Activated T-cell treated with anti-CD3 and anti-CD28 coated beads, Interleukin-2, amount 50 U/mL, for 1 hour (primary cell): ENCODE measurements at places on chromosomes 12 and 14.

GRCh38 chr14:58535044-58535443 lies 102.7 kb upstream of the DACT1 start:
- DNase-seq, result no peak

GRCh38 chr12:14614704-14615121 lies 47.0 kb upstream of the PLBD1 start:
- DNase-seq, result no peak

DNA sequence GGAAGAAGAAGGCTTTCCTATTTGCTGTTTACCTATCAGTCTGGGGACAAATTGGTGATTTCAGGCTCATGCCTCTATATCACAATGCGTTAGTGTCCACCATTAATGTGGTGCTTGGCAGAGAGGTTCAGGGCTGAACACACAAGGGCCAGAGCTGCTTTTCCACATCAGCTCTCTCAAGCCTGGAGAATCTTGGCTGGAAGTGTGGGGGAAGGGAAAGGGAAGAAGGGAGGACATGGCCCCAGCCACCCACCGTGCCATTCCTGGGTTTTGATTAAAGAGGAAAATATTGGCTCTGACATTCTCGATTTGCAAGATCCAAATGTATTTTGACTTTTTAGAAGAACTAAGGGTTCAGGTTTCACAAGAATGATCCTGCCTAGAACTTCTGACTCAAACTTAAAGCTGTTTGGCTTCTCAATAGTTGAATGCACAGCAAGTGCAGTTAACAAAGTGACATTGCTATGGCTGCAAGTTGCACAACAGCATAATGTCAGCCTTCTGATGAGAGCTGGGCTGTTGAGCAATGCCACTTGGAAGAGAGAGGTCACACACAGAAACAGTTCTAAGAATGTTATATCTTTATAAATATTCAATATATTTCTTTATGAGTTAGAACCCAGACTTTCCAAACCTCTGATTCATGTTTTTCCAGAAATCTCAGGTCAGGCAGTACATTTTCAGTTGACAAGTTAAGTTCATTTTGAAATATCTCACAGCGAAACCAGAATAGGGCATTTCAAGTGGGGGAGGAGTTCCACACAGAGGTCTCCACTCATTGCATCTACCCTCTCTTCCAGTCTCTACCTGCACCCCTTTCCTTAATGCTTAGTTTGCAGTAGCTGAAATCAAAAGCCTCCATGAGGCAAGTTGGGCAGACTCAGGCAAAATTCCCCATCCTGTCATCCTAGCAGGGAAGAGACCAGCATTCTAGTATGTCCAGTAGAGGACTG lies 25.3 kb downstream of the IGF1 start:
- no peak for DNase-seq

- no peak for DNase-seq
Measured at GRCh38 chr12:59886131-59886733, 290.4 kb downstream of the SLC16A7 start.

- no peak for DNase-seq
Measured at GRCh38 chr14:101230851-101231550, 327.5 kb upstream of the RTL1 start.
